ENCODE measurements at places on chromosomes 7 and 10. TPM values are rescaled to one million over a fixed set of nuclear protein-coding genes. Genes with fewer than 3 reads are reported as not detected.

OR2A7 gene
- 7.4 TPM for total RNA-seq

AKR1C8 gene
- total RNA-seq = not detected

DNA sequence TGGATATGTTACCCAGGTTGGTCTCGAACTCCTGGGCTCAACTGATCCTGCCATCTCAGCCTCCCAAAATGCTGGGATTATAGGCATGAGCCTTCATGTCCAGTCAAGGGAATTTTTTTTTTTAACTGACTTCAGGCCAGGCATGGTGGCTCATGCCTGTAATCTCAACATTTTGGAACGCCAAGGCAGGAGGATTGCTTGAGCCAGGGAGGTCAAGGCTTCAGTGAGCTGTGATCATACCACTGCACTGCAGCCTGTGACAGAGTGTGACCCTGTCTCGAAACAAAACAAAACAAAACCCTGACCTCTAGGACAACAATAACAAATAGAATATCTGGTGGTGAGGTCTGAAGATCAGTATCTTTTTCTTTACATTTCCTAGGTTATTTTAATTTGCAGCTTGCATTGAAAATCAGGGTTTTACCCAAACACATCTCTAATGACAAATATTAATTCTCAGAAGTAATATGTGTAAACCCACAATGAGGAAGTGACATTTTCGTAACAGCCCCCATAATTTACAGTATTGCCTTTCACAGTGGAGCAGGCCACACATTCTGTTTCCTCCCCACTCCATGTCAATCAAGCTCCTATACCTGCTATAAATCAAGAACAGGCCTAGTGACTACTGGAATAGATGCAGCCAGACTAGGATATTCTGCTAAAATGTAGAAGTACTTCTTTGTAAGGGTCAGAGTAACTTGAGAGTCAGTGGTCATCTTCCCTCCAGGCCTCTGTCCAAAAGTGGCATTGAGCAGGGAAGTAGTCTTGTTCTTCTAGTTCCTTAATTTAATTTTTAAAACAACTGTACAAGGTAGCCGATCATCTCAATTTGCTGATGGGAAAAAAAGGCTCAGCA, 43.3 kb upstream of the ECHDC3 start:
- DNase-seq = no peak
- H3K27me3 ChIP-seq = no peaks in the 10 kb centered on the region
- H3K4me1 ChIP-seq = no peaks in the 10 kb centered on the region
- no peak overlapping the region for H3K27ac ChIP-seq
- no peak overlapping the region for H3K4me3 ChIP-seq

DNA sequence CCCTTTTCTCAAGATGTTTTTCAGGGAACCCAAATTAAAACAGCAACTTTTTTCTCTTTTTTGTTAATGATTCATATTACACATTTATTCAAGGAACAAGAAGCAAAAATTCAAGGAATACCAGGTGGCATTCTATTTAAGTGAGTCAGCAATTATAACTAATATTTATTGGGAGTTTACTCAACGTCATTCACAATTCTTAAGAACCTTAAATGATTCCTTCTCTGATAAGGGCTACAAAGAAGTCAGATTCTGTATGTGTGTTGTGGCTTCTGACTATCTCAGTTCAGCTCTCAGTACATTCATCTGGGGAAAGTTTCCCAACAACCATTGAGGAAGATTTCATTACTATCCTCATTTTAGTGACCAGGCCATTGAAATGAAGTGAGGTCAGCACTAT, 470.7 kb upstream of the AKR1E2 start:
- H3K27me3 ChIP-seq = no peaks in the 10 kb centered on the region
- H3K4me1 ChIP-seq = peaks cover 23% of the 10 kb centered on the region
- DNase-seq = no peak
- H3K36me3 ChIP-seq = no peaks in the 10 kb centered on the region
- H3K27ac ChIP-seq = no peak overlapping the region
- H3K4me3 ChIP-seq = no peak overlapping the region

- no peak overlapping the region for H3K4me3 ChIP-seq
- DNase-seq = no peak
- H3K27me3 ChIP-seq = no peaks in the 10 kb centered on the region
- H3K4me1 ChIP-seq = no peaks in the 10 kb centered on the region
- no peaks in the 10 kb centered on the region for H3K36me3 ChIP-seq
Observed at GRCh38 chr10:79361726-79362397, 14.6 kb downstream of the PPIF start.

Measured in vagina (tissue), 2 donors.